ENCODE measurements at places on chromosomes 7 and 10.

DNA sequence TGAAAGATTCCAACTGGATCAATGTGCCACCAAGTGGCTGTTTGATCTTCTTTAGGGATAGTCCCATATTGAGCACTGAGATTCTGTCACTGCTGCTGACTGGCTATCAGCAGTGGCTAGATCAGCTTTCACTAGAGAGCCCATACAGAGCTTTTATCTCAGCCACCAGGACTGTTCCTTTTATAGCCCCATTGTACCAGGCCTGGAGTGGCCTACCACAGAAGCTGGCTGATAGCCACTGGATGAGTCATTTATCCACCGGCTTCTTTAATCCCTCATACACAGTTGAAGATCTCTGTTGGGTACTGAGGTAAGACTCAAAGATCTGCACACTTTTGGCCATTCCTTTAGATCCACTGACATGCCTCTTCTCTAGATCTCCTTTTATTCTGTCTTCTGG is 1101.1 kb downstream of the SORCS3 start:
- DNase-seq: no peak

DNA sequence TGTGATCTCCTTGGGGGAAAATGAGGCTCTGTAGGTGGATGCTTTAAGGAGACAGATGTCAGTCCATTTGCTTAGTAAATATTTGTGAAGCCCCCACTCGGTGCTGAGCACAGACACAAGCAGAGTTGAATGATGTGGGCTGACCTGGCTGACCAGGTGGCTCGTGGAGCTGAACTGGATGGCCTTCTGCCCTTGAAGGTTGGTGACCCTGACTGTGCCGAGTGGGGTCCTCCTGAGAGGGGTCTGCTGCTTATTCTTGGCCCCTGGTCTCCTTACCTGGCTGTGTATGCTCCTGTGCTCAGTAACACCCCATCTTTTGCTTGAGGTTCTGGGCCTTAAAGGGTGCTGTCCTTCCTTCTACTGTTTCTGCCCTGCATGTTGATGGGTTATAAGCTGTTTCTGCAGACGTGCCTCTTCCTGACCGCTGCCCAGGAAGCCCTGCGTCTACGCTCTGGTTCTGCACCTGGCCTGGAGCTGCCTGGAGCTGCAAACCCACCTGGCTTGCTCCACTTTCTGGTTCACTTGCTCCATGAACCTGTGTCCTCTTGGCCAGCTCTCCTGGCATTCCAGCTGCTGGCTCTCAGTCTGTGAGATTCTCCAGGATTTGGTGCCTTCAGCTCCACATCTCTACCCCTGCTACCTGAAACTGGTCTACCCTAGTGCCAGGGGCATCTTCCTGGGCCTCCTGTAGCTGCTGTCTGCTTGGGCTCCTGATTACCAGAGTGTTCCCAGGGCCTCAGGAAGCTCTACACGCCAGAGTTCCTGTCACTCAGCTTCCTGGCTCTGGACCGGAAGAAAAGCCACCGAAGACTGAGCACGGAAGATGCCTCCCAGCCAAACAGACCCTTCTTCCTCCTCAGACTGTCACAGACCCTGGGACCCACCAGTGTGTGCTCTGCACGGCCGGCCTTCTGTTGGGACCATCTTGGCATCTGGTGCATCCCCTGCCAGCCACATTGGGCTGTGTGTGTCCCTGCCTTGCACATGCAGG is 76.5 kb downstream of the ADCY1 start:
- no peak for DNase-seq

- DNase-seq: no peak
Observed at GRCh38 chr7:117873310-117874190, at the start of gene CTTNBP2. Gene CTTNBP2 (minus strand): TSS chr7:117873441. CDS start chr7:117873415, 26 bp downstream.

DNA sequence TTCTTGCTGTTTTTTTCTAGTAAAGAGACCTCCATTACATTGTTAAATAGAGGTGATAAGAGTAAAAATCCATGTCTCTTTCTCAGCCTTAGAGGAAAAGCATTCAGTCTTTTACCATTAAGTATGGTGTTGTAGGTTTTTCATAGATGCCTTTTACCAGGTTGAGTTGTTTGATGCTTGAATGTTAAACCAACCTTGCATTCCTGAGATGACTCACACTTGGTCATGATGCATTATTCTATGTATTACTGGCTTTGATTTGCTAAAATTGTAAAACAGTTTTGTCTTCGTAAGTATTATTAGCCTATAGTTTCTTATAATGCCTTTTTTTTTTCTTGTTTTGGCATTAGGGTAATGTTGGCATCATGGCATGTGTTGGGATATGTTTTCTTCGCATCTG is 90.0 kb downstream of the ANKRD61 start:
- DNase-seq: no peak

- DNase-seq: no peak
Observed at GRCh38 chr7:22808140-22808539, 14.5 kb downstream of the TOMM7 start.

GRCh38 chr10:111648046-111648445 is 535.5 kb downstream of the GPAM start:
- DNase-seq: no peak

DNA sequence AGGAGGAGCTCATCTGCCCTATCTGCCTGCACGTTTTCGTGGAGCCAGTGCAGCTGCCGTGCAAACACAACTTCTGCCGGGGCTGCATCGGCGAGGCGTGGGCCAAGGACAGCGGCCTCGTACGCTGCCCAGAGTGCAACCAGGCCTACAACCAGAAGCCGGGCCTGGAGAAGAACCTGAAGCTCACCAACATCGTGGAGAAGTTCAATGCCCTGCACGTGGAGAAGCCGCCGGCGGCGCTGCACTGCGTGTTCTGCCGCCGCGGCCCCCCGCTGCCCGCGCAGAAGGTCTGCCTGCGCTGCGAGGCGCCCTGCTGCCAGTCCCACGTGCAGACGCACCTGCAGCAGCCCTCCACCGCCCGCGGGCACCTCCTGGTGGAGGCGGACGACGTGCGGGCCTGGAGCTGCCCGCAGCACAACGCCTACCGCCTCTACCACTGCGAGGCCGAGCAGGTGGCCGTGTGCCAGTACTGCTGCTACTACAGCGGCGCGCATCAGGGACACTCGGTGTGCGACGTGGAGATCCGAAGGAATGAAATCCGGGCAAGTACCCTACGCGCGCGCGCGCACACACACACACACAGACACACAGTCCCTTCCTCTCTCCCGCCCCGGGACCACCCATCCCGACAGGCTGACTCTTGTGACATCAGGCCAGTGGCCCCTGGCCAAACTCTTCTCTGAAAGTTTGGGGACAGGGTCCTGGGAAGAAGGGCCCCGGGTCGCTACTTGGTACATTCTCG is 538 bp downstream of the TRIM8 start:
- peak; percentile 57 for DNase-seq

DNA sequence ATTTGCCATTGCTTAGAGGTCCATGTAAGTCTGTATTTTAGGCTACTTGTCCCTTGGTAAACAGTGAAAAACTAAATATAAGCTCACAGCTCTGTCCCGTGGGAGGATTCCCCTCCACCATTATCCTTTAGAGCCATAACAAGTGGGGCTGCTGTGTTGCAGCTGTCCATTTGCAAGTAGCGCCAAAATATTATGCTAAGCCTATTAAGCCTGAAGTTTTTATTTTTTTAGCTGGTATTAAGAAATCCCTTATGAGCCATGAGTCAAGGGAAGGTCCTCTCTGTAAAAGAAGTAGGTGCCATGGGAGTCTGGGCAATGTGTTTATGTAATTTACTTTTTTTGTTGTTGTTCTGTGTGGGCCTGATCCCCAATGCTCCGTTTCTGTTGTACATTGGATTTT is 183.9 kb downstream of the THSD7A start:
- no peak for DNase-seq

GRCh38 chr7:140176811-140177702 is at the start of gene KDM7A:
Gene KDM7A (minus strand): TSS chr7:140176983. CDS start chr7:140176937, 46 bp downstream.
- DNase-seq: peak; percentile 79

DNA sequence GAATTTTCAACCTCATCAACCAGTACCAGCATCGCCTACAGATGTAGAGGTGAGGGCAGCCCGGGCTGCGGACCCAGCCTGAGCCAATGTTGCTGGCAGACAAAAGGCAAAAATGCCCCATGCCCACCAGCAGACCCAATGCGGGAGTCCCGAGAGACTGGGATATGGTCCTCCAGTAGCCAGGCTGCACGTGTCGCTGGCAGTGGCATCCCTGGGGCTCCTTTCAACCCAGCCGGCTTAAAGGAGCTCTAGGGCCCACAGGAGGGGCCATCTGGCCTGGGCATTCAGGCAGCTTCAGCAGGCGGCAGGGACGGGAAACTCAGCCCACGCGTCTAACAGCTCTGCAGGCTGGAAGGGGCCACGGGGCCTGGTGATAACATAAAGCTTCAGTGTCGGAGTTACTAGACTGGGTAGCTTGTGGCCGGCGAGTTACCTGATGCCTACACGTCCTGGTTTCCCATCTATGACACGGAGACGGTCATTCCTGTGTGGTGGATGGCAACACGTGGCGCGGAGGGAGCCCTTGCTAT is 70.7 kb downstream of the PROSER2 start:
- no peak for DNase-seq

DNA sequence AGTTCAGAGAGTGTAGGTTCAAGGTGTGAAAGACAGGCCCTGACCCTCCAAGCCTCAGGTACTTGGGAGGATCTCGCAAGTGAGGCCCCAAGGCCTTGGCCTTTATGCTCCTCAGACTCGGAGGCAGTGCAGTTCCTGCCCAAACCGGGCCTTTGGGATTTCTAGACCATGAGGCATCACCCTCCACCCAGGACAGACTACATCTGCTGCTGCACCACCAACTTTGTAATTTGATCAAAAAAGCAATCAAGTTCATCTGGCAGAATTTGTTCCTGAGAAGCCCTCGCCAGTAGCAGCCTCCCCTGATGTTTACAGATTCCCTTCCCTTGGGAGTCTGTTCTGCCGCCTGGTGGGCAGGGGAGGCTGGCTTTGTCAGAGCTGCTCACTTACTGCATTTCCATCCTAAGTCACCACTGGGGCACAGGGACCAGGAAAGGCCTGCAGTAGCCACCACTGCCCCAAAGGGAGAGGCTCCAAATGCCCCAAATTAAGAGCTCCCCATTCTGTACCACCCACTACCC is 2.1 kb downstream of the CAMK2G start:
- peak; percentile 10 for DNase-seq

DNA sequence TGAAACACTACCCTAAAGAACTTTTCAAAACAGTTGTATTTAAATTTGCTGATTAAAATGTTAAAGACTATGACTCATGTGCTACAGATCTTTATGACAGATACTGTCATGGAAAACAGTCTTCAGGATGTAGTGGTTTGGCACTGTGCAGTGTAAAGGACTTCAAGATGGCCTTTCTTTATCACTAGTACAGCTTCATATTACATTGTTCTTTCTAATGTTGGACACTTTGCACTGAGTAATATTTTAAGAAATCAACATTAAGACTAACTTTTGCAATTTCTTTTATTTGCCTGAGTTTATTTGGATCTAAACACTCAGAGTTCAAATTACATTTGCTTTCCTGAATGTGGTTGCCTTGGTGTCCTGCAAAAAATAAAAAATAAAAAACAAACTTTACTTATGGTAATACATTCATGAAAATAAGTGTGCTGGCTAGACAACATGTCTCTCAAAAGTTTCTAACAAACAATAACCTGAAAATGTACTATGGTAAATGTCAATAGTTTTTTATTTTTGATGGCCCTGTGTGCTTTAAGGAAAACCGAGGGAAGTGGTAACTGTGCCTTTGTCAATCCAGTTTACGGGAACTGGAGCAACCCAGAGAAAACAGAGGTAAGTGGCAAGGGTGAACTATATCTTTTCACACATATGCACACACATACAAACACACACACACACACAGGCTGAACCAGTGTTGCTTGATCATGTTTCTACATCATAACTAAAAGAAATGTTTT is 85.9 kb upstream of the PLXDC2 start:
- DNase-seq: no peak

DNA sequence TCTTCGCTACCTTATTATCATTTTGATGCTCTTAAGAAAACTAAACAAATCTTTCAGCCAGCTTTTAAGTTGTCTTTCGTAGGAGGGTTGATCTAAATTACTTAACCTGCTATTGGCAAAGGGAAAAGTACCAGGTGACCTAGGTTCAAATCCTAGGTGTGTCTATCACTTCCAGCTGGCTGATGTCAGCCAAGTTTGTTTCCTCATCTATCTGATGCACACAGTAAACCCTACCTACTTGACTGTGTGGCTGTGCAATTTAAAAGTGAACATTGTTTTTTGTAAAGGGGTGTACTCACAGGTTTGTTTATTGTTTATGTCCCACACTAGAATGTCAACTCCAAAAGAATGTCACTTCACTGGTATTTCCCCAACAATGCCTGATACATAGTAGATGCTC is 21.9 kb upstream of the CAMK1D start:
- no peak for DNase-seq

DNA sequence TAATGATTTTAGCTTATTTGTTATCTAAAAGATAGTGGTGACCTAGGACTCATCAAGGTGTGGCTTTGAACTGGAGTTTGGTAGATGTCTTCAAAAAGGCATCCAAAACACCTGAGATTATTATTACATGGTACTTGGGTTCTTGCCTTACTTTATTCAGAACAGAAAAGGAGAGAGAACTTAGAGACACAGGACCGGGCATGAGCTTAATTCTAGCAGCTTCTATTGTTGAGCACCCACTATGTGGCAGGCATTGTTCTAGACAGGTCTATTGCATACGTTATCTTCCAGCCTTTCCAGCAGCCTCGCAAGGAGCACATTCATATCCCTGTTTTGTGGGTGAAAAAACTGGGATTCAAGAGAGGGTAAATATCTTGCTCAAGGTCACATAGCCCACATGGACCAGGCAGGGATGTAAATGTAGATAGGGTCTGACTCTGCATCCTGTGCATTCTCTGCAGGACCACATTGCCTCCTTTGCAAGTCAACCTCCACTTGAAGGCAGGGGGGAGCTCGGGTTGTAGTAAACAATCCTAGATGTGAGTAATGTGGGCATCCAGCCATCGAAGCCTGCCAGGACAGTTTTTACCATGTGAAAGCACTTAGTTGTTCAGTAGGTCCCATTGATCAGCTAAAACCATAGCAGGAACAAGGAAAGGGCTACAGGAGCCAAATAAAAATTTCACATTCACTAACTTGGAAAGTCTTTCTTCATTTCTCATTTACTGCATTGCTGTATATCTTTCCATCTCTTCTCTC is 551.4 kb downstream of the LRMDA start:
- DNase-seq: no peak
